ENCODE measurements at places on chromosomes 4 and X. TPM values are rescaled to one million over a fixed set of nuclear protein-coding genes. Genes with fewer than 3 reads are reported as not detected.

The NAP1L3 gene
- 1.3 TPM for total RNA-seq

The ETDB gene
- not detected for total RNA-seq

The NMU gene
- not detected for total RNA-seq

The RNF4 gene
- 50.5 TPM for total RNA-seq

DNA sequence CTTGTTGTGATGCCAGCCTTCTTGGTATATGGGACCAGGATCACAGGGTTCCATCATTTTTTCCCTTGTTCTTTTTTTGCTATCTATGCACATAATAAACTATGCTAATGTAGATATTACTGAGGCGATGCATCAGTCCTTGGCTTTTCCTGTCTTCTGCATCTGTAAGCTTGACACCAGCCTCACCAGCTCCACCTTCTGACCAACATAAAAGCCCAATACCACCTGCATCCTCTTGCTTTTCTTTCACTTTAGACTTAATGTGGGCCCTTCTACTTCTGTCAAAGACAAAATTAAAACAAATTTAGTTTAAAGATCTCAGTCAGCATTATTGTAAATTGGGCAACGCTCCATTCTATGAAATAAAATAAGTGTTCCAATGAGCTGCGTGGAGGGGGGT lies 1718.8 kb upstream of the PCDH10 start:
- DNase-seq = no peak

GRCh38 chrX:153648358-153649177 lies 1.6 kb downstream of the DUSP9 start:
- DNase-seq = no peak

- DNase-seq = no peak
Measured at GRCh38 chrX:10107483-10107882, 49.3 kb upstream of the CLCN4 start.

DNA sequence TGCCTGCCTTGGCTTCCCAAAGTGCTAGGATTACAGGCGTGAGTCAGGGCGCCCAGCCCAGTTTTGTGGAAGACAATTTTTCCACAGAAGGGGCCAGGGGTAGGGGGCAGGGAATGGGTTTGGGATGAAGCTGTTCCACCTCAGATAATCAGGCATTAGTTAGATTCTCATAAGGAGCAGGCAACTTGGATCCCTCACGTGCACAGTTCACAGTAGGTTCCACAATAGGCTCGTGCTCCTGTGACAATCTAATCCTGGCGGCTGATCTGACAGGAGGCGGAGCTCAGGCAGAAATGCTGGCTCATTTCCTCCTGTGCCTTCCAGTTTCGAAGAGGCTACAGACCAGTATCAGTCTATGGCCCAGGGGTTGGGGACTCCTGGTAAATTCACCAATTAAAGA lies 491.6 kb upstream of the AADAT start:
- no peak for DNase-seq

- no peak for DNase-seq
Measured at GRCh38 chrX:10582945-10583344, 37.4 kb downstream of the MID1 start.

DNA sequence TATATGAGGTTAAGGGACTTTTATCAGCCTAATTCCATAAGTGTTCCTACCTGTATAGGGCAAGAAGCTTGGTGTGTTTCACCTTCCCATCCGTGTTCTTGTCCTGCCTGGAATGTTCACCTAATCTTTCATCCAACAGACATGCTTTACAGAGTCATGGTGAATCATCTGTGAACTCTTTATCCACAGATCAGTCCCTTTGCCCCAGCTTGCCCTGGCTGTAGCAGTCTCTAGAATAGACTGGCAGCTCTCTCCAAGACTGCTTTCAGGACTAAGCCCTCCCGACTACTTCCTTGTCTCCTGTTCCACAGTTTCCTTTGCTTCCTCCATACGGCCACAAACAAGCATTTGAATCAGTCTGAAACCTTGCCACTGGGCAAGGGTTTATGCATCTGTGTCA lies 177.9 kb upstream of the IL15 start:
- no peak for DNase-seq

- no peak for DNase-seq
Measured at GRCh38 chr4:77538144-77538543, 67.5 kb upstream of the CXCL13 start.

- no peak for DNase-seq
Measured at GRCh38 chr4:133594390-133595207, 445.5 kb downstream of the PCDH10 start.

- DNase-seq = no peak
Measured at GRCh38 chr4:137967480-137968190, 274.5 kb downstream of the SLC7A11 start.
